ENCODE measurements at places on chromosomes 3 and 15. TPM values are rescaled to one million over a fixed set of nuclear protein-coding genes. Genes with fewer than 3 reads are reported as not detected.

IREB2 gene
- total RNA-seq: 50.1 TPM

DNA sequence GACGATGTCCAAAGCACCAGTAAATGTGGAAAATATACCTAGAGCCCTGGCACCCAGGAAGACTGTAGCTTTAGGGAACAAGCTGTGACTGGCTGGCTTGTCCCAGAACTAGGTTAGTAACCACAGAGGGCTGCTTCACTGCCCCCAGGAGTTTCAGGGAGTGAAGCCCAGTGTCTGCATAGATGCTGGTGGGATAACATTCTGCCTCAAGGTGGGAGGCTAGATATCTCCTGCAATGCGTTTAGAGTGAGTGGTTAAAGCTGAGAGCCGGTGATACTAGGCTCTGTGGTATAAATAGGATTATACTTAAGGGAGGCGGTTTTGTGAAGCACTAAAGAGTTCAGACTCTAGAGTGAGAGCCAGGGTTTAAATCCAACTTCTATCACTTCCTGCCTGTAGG is 11.7 kb upstream of the CP start:
- no peaks in the 10 kb centered on the region for H3K36me3 ChIP-seq
- no peaks in the 10 kb centered on the region for H3K27me3 ChIP-seq
- H3K4me1 ChIP-seq: peaks cover 14% of the 10 kb centered on the region
- H3K27ac ChIP-seq: no peak overlapping the region

GOLGA8H gene
- 0.70 TPM for total RNA-seq

DNA sequence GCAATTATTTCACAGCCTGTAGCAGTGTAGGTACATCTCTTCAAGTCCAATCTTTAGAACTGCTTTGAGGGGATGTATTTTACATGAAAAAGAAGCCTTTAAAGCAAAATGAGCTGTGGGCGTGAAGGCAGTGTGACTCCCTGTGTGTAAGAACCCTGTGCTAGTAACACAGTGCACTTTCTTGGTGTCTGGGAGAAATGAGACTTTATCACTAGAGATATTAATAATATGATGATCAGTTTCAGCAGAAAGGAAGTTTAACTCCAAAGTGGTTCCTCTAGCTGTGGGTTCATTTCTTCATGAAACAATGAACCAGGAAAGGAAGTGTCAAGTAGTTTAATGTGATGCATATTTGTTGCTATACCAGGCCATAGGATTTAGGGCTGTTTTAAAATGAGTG is 41.5 kb downstream of the SLCO3A1 start:
- H3K27me3 ChIP-seq: no peaks in the 10 kb centered on the region
- H3K27ac ChIP-seq: no peak overlapping the region
- H3K4me1 ChIP-seq: peaks cover 14% of the 10 kb centered on the region
- H3K36me3 ChIP-seq: no peaks in the 10 kb centered on the region
- no peak overlapping the region for H3K4me3 ChIP-seq

- H3K4me3 ChIP-seq: no peak overlapping the region
- peak overlapping the region; percentile 50 for H3K27ac ChIP-seq
- no peaks in the 10 kb centered on the region for H3K27me3 ChIP-seq
- H3K4me1 ChIP-seq: peaks cover 4% of the 10 kb centered on the region
- peaks cover 51% of the 10 kb centered on the region for H3K36me3 ChIP-seq
Observed at GRCh38 chr3:25604107-25604805, 60.5 kb downstream of the TOP2B start.

DNA sequence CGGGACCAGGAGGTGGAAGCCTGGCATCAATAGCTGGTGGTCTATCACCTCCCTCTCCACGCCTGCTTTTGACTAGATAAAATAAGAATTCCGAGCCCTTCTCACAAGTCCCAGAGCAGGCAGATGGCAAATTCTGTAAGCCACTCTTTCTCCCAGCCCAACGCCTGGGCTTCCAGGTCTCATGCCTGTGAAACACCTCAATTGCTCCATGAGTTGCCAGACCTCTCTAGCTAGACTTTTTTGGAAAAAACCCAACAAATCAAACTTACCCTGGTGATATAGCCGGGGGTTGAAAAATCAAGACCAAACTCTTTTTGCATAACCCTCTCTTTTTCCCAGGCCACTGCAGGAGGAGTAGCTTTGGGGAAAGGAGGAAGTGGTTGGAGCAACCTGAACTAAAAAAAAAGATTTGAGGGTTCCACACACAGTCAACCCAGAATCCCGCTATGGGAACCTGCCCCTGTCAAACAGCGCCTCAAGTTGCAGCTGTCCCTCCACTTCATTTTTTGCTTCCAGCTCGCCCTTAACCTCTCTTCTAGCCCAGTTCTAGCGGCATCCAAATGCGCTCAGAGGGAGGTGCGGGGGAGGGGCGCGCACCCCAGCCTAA is 7.0 kb downstream of the BHLHE40 start:
- H3K4me3 ChIP-seq: peak overlapping the region; percentile 52
- DNase-seq: peak; percentile 69
- H3K36me3 ChIP-seq: peaks cover 30% of the 10 kb centered on the region
- H3K4me1 ChIP-seq: peaks cover 42% of the 10 kb centered on the region
- H3K27me3 ChIP-seq: no peaks in the 10 kb centered on the region

- H3K27me3 ChIP-seq: peaks cover 16% of the 10 kb centered on the region
- no peak overlapping the region for H3K4me3 ChIP-seq
- no peaks in the 10 kb centered on the region for H3K4me1 ChIP-seq
- H3K27ac ChIP-seq: no peak overlapping the region
- DNase-seq: peak; percentile 20
- no peaks in the 10 kb centered on the region for H3K36me3 ChIP-seq
Observed at GRCh38 chr3:170848292-170848917, 21.6 kb downstream of the RPL22L1 start.

NAA80 gene
- total RNA-seq: 11.4 TPM

GRM7 gene
- total RNA-seq: not detected

ERICH6 gene
- not detected for total RNA-seq

IL17RC gene
- 25.7 TPM for total RNA-seq

DNA sequence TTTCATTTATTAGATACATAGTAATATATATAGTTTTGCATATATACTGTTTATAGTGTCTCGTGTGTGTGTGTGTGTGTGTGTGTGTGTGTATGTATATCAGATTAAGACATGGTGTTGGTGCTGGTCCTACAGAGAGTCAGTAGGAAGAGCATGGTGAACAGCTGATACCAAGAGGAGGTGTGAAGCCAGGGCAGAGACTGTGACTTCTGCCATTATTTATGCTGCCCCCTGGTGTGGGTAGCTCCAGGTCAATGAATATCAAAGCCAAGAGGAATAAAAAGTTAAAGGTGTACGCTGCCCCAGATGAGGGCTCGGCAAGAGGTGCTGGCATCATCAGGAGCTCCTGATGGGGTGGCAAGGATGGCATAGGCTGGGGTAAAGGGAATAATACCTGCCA is 299.5 kb upstream of the RASGRP1 start:
- H3K27ac ChIP-seq: no peak overlapping the region
- peaks cover 8% of the 10 kb centered on the region for H3K4me1 ChIP-seq
- no peak for DNase-seq
- H3K4me3 ChIP-seq: no peak overlapping the region
- no peaks in the 10 kb centered on the region for H3K27me3 ChIP-seq
- H3K36me3 ChIP-seq: no peaks in the 10 kb centered on the region

- DNase-seq: no peak
- H3K36me3 ChIP-seq: no peaks in the 10 kb centered on the region
- no peak overlapping the region for H3K4me3 ChIP-seq
- no peaks in the 10 kb centered on the region for H3K27me3 ChIP-seq
- H3K27ac ChIP-seq: no peak overlapping the region
- H3K4me1 ChIP-seq: peaks cover 4% of the 10 kb centered on the region
Observed at GRCh38 chr3:106215047-106215446, 346.2 kb upstream of the CBLB start.

DNA sequence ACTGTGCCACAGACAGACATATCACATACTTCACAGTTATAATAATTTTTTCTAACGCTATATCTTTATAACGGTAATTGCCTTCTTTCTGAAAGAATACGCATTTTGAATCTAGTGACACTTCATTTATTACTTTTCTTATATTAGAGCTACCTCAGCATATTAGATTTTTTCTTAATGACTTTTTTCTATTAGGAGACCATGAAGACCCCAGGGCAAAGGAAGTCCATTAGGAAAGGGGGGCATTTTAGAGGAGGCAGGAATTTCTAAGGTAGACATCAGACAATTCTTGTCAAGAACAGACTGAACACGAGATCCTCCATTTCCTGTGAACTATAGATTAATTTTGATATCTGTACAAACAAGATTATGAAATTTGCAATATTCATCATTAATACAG is 90.5 kb upstream of the NSMCE3 start:
- H3K27ac ChIP-seq: no peak overlapping the region
- H3K4me3 ChIP-seq: no peak overlapping the region
- H3K4me1 ChIP-seq: no peaks in the 10 kb centered on the region
- no peak for DNase-seq

GRCh38 chr3:39150148-39150802 is 3.1 kb downstream of the CSRNP1 start:
- peaks cover 17% of the 10 kb centered on the region for H3K36me3 ChIP-seq
- H3K27ac ChIP-seq: peak overlapping the region; percentile 97
- no peaks in the 10 kb centered on the region for H3K27me3 ChIP-seq
- peak overlapping the region; percentile 97 for H3K4me3 ChIP-seq
- no peak for DNase-seq
- H3K4me1 ChIP-seq: peaks cover 73% of the 10 kb centered on the region

KBTBD8 gene
- total RNA-seq: 4.3 TPM

FGD5 gene
- total RNA-seq: not detected

- no peak overlapping the region for H3K4me3 ChIP-seq
- H3K4me1 ChIP-seq: peaks cover 14% of the 10 kb centered on the region
- no peak for DNase-seq
Observed at GRCh38 chr15:100281096-100281917, 60.5 kb downstream of the ADAMTS17 start.

DNA sequence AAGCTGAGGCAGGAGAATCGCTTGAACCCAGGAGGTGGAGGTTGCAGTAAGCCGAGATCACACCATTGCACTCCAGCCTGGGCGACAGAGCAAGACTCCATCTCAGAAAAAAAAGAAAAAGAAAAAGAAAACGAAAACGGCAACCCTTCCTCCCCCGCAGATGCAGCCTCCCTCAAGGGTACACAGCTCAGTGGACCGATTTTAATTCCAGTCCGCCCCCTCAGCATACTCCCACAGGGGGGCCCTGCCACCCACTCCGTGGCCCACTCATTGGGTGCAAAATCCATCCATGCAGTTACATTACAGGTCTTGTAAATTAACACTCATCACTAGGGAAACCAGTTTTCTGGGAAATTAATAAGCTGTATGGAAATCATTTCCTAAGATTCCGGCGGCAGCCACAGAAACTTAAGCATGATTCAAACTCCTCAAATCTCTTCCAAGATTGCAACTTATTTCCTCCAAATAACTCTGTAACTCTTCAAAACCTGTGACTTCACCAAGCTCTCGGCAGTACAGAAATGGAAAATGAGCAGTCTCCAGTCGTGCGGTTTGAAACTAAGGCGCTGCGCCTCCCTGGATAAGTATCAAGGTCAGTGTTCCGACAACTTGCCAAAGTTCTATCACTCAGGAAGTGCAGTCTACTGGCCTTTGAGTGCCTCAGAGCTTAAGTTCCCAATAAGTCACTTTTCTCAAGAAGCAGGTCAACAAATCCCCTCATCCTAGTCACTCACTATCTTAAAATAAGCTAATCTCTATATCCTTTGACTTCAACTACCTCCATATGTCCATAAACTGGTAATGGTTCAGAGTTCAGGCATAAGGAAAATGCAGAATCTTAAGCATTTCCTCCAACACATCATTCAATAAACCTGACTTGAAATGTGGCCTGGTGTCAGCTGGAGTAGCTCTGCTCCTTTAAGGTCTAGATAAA is 24.7 kb upstream of the KLHL6 start:
- peaks cover 61% of the 10 kb centered on the region for H3K27me3 ChIP-seq
- DNase-seq: no peak

ROBO2 gene
- not detected for total RNA-seq

DNA sequence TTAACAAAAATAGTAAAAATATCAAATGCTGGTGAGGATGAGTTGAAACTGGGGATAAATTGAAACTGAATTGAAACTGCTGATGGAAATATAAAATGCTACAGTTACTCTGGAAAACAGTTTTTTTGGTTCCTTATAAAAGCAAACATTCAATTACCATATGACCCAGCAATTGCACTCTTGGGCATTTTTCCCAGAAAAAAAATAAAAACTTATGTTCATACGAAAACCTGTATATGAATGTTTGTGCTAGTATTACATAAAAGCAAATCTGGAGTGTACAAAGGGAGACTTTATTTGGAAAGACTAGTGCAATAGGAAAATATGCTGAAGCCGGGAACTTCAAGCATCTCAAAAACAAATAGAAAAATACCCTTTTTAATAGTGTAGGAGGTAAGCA is 857.9 kb upstream of the CADM2 start:
- no peaks in the 10 kb centered on the region for H3K27me3 ChIP-seq
- H3K27ac ChIP-seq: no peak overlapping the region
- DNase-seq: no peak
- H3K4me3 ChIP-seq: no peak overlapping the region
- H3K4me1 ChIP-seq: peaks cover 6% of the 10 kb centered on the region
- H3K36me3 ChIP-seq: no peaks in the 10 kb centered on the region

LNP1 gene
- 1.2 TPM for total RNA-seq

DNA sequence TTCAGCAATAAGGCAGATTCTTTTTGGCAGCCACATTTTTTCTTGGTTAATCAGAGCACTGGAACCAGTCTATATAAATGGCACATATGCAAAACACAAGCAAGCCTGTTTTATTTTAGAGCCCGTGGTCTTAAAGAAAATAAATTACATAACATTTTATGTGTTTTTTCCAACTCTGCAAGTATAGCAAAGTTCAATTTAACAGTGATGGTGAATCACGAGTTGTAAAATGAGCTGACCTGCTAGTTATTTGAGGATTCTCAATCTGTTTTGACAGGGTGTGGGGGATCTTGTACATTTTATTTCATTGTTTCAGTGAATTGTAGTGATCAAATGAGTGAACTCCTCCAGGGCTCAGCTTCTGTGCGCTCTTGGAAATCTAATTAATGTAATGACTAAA is 2.7 kb downstream of the ARHGEF26 start:
- peaks cover 13% of the 10 kb centered on the region for H3K4me1 ChIP-seq
- DNase-seq: no peak
- H3K36me3 ChIP-seq: no peaks in the 10 kb centered on the region
- no peak overlapping the region for H3K27ac ChIP-seq
- no peak overlapping the region for H3K4me3 ChIP-seq

- no peak overlapping the region for H3K4me3 ChIP-seq
- H3K36me3 ChIP-seq: no peaks in the 10 kb centered on the region
- peaks cover 31% of the 10 kb centered on the region for H3K27me3 ChIP-seq
- no peaks in the 10 kb centered on the region for H3K4me1 ChIP-seq
- H3K27ac ChIP-seq: no peak overlapping the region
- DNase-seq: no peak
Observed at GRCh38 chr15:79656151-79657000, 224.2 kb downstream of the MINAR1 start.

DNA sequence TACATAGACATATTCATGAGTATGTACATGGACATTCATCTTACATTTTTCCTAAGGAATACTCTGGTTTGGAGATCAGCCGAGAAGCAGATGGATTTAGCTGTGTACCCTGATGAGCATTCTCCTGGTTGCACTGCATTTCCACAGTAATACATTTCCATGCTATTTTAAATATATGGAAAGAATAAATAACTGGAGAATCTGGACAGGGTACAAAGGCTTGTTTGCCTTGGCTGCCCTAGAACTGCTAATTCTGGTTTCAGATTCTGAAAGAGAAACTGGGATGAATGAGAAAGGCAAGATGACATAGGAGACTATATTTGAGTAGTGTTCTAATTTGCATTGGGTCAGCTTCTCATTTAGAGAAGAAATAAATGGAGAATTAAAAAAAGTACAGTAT is 190.8 kb upstream of the FAM3D start:
- H3K36me3 ChIP-seq: no peaks in the 10 kb centered on the region
- H3K4me1 ChIP-seq: no peaks in the 10 kb centered on the region
- DNase-seq: no peak
- no peaks in the 10 kb centered on the region for H3K27me3 ChIP-seq
- H3K27ac ChIP-seq: no peak overlapping the region
